Cerebellum (tissue), 4 donors: ENCODE measurements at places on chromosomes 13 and 19. TPM values are rescaled to one million over a fixed set of nuclear protein-coding genes. Genes with fewer than 3 reads are reported as not detected.

CNMD gene
- total RNA-seq, result 2.8 TPM

GJA3 gene
- total RNA-seq, result 0.27 TPM

ZNF763 gene
- 6.0 TPM for total RNA-seq

ZNF266 gene
- total RNA-seq, result 16.2 TPM

ZNF135 gene
- total RNA-seq, result 19.3 TPM

HOMER3 gene
- total RNA-seq, result 20.7 TPM

PPP1R13L gene
- 1.4 TPM for total RNA-seq

CABP5 gene
- not detected for total RNA-seq
